ENCODE measurements at places on chromosomes 3 and 15.

DNA sequence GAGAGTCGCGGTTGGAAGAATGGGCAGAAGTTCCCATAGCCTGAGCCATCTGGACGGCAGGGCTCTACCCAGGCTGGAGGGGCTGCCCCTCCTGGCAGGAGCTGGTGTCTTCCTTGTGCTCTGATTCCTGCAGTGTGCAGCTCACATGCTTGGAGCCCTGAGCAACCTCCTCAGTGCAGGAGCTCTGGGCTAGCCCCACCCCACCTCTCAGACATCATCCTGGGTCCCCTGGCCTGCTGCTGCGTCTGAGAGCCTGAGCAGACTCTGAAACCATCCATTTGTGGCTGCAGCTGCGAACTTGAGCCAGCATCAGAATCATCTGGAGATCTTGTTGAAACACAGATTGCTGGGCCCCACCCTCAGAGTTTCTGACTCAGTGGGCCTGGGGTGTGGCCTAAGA is 42.8 kb downstream of the POMGNT2 start:
- no peak for DNase-seq

DNA sequence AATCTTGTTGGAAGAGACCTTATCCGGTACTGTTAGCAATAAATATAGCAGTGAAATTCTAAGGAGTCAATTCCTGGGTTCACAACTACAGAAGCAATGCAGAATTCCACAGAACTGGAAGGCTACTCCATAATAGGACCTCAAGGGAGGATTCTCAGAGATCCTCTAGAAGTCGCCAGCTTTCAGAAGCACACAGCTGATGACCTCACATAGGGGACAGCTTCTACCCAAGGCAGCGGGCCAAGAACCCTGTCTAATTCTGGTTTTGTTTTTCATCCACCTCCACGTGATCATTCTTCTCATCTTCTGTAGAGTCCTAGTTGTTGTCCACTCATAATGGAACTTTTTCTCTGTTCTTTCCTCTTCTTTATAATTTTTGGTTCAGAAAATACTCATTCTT is 99.4 kb downstream of the ERC2 start:
- no peak for DNase-seq

GRCh38 chr3:57557085-57557537 is 1.0 kb downstream of the PDE12 start:
- DNase-seq = no peak

DNA sequence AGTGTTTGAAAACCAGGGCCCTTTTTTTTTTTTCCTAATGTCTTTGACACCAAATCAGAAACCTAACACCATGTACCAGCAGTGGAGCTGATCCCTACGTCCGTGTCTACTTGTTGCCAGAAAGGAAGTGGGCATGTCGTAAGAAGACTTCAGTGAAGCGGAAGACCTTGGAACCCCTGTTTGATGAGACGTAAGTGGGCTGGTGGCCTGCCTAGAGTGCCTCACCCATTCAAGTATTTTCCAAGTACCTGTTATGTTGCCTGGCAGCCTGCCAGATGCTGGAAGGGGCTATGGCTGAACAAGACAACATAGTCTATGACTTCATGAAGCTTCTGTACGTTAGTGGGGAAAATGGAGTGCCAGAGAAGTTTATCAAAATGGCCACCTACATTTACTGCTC is 39.7 kb downstream of the ESYT3 start:
- no peak for DNase-seq

GRCh38 chr3:196220991-196221390 is 4.7 kb downstream of the SLC51A start:
- DNase-seq = no peak

DNA sequence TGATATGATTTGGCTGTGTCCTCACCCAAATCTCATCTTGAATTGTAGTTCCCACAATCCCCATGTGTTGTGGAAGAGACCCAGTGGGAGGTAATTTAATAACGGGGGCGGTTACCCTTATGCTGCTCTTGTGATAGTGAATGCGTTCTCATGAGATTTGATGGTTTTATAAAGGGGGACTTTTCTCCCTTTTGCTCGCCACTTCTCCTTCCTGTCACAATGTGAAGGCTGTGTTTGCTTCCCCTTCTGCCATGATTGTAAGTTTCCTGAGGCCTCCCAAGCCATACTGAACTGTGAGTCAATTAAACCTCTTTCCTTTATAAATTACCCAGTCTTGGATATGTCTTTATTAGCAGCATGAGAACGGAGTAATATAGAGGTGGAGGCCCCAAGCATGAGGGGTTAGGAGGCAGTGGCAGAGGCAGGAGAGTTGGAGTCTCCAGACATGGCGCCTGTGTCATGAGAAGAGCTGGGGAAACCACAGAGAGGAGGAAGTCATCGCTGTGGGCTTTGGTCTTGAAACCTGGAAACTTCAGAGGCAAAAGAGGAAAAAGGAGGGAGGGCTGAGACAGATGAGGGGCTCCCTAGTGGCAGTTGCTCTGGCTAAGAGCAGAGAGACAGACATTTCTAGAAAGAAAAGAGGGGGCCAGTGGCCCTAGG is 107.8 kb upstream of the VEPH1 start:
- DNase-seq = no peak

GRCh38 chr3:16392717-16393116 is 120.8 kb downstream of the RFTN1 start:
- no peak for DNase-seq

DNA sequence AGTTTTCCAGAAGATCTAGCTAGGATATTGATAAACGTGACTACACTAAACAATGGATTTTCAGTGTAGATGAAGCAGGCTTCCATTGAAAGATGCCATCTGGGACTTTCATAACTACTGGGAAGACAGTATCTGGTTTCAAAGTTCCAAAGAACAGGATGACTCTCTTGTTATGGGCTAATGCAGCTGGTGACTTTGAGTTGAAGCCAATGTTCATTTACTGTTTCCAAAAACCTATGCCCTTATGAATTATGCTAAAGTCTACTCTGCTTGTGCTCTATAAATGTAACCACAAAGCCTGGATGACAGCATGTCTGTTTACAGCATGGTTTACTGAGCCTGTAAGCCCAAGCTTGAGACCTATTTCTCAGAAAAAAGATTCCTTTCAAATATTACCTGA is 245.4 kb downstream of the GBE1 start:
- no peak for DNase-seq

- DNase-seq = peak; percentile 63
Observed at GRCh38 chr3:128619146-128619890, 31.3 kb downstream of the RPN1 start.

DNA sequence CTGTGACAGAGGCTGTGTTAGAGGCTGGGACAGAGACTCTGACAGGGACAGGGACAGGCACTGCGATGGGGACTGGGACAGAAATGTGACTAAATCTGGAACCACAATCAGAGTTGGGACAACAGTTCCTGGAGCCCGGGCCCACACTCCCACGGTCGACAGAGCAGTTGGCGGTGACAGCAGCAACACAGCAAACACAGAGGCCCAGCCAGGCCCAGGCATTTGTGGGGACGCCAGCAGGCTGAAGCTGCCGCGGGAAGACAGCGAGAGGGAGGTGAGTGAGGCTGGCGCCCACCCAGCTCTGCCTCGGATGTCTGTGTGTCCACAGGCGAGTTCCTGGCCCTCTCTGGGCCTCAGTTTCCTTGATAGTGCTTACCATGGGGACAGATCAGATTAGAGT is 9.3 kb upstream of the HCN4 start:
- DNase-seq = no peak

DNA sequence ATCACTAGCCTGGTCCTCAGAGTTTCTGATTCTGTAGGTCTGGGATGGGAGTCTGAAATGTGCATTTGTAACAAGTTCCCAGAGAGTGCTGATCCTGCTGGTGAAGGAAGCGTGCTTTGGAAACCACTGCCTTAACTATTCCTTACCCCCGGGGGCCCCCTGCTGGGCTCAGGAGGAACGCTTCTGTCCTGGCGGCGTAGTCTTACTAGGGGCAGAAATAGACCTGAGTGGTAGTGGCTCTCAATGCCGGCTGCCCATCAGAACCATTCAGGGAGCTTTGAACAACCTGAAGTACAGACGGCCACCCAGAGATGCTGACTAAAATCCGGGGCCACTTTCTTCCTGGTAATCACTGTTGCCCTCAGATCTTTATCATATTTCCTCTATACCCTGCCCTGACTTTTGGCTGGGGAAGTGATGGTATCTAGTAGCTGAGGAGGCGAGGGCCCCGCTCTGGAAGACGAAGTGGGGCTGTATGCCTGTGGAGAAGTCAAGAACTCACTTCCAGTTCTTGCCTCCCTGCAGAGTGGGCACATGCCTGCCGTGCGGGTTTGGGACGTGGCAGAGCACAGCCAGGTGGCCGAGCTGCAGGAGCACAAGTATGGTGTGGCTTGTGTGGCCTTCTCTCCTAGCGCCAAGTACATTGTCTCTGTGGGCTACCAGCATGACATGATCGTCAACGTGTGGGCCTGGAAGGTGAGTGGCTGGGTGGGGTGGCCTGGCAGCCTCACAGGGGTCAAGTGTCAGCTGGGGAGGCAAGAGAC is 16.3 kb upstream of the JMJD7 start:
- DNase-seq = peak; percentile 79

DNA sequence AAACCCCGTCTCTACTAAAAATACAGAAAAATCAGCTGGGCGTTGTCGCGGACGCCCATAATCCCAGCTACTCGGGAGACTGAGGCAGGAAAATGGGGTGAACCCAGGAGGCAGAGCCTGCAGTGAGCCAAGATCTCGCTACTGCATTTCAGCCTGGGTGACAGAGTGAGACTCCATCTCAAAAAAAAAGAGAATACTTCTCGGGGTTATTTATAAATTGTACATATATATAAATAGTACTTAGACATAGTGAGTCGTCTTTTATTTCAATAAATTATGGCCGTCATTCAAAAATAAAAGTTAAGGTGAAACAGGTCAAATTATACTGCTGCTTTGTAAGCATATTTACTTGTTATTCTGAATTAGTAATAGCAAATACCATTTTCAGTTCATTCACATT is 12.1 kb upstream of the EBLN2 start:
- DNase-seq = no peak

GRCh38 chr15:74038707-74039655 is 43.4 kb downstream of the GOLGA6A start:
- no peak for DNase-seq

DNA sequence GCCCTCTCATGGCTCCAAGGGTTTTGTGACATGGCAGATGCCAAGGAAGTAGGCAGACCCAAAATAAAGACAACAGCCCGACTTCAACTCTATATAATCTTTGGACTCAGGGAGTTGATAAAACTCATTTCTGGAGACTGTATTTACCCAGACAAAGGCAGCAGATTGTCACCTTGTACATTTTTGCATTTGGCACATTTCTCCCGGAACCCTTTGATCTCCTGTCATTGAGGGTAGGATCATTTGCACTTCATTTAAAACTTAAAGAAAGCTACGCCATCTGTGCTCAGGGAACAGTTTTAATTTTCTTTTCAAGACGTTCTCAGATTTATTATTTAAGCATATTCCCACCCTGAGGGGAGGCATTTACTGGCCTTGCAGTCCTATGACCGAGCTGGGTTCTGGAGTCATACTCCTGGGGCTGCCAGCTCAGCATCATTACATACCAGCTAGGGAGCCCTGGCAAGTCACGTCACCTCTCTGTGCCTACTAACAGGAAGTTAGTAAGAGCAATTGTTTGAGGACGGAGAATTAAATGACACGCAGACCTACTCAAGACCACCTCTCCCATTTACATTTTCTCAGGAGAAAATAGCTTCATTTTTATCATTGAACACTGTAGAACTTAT is 5.9 kb downstream of the CDCP1 start:
- peak; percentile 51 for DNase-seq

- DNase-seq = no peak
Observed at GRCh38 chr3:151880416-151880690, 6.9 kb downstream of the SUCNR1 start.
